Right cardiac atrium (tissue), 5 donors: ENCODE measurements at places on chromosomes 6 and 20. TPM values are rescaled to one million over a fixed set of nuclear protein-coding genes. Genes with fewer than 3 reads are reported as not detected.

Gene TGM3
- not detected for total RNA-seq

Gene DDO
- total RNA-seq: 19.0 TPM

Gene IMPG1
- total RNA-seq: 0.29 TPM

Gene PI16
- 125 TPM for total RNA-seq

Gene EDN1
- 2.2 TPM for total RNA-seq

Gene LINC00237
- not detected for total RNA-seq

Gene NOX3
- not detected for total RNA-seq

Gene DLGAP4
- total RNA-seq: 42.8 TPM

Gene PEX3
- total RNA-seq: 22.0 TPM
